ENCODE measurements at places on chromosomes 2 and 18.

DNA sequence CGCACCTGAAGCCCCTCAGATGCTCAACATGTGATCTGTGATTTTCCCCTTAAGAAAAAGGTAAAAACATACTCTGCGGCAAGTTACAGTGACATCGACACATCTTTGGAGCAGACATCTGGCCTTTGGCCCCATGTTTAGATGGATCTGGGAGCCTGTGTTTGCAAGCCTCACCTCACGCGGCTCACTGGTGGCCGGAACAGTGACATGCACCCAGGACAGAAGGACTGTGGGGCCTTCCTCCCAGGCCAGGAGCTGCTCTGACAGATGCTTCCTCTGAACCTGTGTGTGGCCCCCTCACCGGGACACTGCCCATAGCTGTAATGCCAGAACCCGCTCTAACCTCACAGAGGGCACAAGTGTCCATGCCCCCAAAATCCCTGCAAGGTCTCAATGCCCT is 13.1 kb downstream of the PASK start:
- no peak for DNase-seq

GRCh38 chr2:61775956-61776570 is 77.8 kb downstream of the FAM161A start:
- DNase-seq: no peak

- DNase-seq: no peak
Observed at GRCh38 chr2:181185948-181186347, 205.5 kb downstream of the UBE2E3 start.

DNA sequence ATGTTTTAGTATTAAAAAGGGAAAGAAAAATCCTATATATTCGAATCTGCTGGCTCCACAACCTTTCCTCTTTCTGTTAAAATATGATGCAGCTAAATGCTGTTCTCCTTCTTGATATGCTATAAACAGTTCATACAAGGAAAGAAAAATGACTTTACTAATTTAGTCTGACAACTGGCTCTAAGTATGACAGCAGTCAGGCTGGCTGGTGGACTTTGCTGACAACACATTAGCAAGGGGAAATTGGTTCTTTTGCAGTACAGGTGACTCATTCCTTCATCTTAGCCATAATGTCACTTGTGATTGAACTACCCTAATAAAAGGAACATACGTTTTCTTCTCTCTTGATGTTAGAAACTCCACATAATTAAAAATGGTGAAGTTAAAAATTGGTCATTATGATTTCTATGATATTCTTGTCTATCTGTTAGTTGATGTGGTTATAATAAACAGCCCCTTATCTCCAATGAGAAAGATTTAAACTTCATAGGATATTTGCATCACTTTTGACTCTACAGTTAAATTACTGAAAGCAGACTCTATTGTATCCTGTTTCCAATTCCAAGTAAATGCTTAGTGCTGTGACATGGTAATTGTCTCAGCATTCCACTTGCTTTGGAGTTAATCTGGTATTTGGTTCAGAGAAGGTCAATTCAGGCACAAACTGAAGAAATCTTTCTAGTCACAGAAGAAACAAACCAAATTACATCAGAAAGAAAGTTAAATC is 315.3 kb upstream of the GULP1 start:
- no peak for DNase-seq

- no peak for DNase-seq
Observed at GRCh38 chr18:59851784-59852399, 47.9 kb upstream of the PMAIP1 start.

GRCh38 chr2:118530976-118531375 is 316.5 kb downstream of the EN1 start:
- DNase-seq: no peak

- no peak for DNase-seq
Observed at GRCh38 chr2:185472574-185472973, 266.0 kb upstream of the FSIP2 start.

DNA sequence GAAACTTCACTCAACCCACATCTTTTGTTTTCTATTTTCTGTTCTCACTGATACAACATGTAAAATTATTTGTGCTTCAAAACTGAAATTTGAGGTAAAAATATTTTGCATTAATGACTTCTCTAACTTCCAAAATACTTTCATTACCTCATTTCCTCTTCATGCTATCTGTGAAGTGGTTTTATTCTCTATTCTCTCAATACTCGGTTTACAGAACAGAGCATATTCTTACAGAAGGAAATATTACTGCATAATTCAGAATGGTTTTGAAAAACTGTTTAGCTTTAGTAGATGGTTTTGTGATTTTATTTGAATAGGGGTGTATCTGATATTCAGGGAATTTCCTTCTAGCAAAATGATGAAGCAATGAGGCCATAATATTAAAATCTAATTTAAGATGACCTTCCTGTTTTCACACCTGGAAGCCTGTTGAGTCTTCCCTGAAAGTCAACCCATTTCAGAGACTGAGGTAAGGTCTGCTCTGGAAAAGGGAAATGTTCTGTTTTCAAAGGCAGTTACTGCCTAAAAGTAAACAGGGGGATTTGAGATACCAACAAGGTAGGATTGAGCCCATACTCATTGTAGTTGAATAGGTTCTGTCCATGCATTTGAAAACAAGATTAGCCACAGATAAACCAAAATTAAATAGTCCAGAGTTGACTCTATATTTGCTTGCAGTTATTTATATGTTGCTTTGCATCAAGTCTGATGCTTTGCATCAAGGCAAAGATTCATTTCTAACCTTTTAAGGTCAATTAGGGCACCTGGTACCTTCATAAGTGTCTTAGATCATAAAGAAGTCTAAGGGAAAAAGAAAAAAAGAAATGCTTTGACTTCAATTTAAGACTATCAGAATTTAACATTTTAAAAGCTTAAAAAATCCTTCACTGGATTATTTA is 50.8 kb upstream of the PEX13 start:
- DNase-seq: no peak

DNA sequence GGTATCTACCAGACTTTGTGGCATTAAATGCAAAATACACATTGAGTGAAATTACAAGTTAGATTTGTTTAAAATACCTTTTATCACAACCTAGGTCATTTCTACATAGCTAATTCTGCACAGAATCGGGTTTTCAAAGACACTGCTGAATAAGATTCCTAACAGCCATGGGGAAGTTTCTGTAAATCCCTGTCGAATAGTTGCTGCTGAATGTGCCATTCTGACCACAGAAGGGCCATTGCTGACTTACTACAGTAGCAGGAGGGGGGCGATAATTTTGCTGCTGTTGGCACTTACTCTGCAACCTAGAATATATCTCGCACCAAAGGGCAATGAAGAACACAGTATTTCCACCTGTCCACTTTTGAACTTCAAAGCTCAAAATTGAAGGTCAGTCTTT is 232.8 kb downstream of the TCF4 start:
- DNase-seq: no peak

DNA sequence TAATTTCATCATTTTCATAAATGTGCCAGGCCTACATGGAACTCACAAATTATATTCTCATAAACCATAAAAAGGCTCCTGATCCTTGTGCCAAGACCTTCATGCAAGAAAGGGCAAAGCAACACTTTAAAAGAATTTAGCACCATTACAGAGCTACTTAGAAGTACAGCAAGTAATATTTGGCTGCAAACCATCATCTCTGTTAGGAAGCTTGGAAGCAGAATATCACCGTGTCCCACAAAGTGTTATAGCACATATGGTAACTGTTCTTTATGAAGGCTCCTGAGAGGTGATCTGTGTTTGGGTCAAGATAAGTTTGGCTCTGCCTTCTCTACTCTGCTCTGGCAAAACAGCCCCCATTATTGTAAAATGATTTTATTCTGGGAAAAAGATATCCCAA is 59.7 kb upstream of the KCNJ3 start:
- no peak for DNase-seq
